Mesenteric fat pad (tissue), 1 donor: ENCODE measurements at places on chromosomes 1 and 21. TPM values are rescaled to one million over a fixed set of nuclear protein-coding genes. Genes with fewer than 3 reads are reported as not detected.

FNDC10 gene
- total RNA-seq = 2.9 TPM

RNU1-2 gene
- total RNA-seq = 6,165 TPM

FCRL1 gene
- 0.32 TPM for total RNA-seq

METTL25B gene
- 20.0 TPM for total RNA-seq

DNASE2B gene
- total RNA-seq = 0.39 TPM

DLGAP3 gene
- total RNA-seq = 0.51 TPM

C4BPB gene
- total RNA-seq = 2.6 TPM
